ENCODE measurements at places on chromosomes 12 and 14. TPM values are rescaled to one million over a fixed set of nuclear protein-coding genes. Genes with fewer than 3 reads are reported as not detected.

TAS2R43 gene
- total RNA-seq, result 0.52 TPM

COQ5 gene
- 23.4 TPM for total RNA-seq

- H3K4me3 ChIP-seq, result no peak overlapping the region
- H3K36me3 ChIP-seq, result no peaks in the 10 kb centered on the region
- no peaks in the 10 kb centered on the region for H3K4me1 ChIP-seq
- no peak overlapping the region for H3K27ac ChIP-seq
Observed at GRCh38 chr12:42609605-42610004, 20.1 kb upstream of the PRICKLE1 start.

DNA sequence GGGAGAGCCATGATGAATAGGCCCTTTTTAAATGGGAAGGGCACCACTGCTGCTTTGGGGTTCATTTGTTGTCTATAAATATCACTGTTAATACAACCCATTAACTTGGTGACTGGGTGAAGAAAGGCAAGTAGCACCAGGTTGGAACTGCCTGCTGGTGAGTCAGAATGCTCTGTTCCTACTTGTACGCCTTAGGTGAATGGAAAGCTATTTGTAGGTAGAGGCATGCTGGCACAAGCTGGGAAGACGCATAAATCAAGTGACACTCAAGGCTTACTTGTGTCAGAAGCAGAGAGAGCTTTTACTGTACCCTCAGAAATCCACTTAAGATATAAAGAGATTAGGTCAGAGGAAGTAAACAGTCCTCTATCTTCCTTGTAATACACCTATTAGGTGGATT, 142.5 kb downstream of the TMX1 start:
- no peaks in the 10 kb centered on the region for H3K4me1 ChIP-seq
- no peaks in the 10 kb centered on the region for H3K36me3 ChIP-seq
- DNase-seq, result no peak
- H3K27me3 ChIP-seq, result no peaks in the 10 kb centered on the region
- H3K4me3 ChIP-seq, result no peak overlapping the region
- H3K27ac ChIP-seq, result no peak overlapping the region

GRCh38 chr14:75452900-75453816, 25.3 kb downstream of the JDP2 start:
- peak; percentile 75 for DNase-seq
- H3K4me3 ChIP-seq, result no peak overlapping the region
- H3K36me3 ChIP-seq, result no peaks in the 10 kb centered on the region

PRB2 gene
- not detected for total RNA-seq

GRCh38 chr12:7012024-7012607, 6.2 kb downstream of the LPCAT3 start:
- no peak overlapping the region for H3K4me3 ChIP-seq
- no peaks in the 10 kb centered on the region for H3K27me3 ChIP-seq
- H3K36me3 ChIP-seq, result peaks cover 5% of the 10 kb centered on the region
- no peak for DNase-seq
- H3K4me1 ChIP-seq, result no peaks in the 10 kb centered on the region
- no peak overlapping the region for H3K27ac ChIP-seq

AKAP5 gene
- 2.9 TPM for total RNA-seq

DNA sequence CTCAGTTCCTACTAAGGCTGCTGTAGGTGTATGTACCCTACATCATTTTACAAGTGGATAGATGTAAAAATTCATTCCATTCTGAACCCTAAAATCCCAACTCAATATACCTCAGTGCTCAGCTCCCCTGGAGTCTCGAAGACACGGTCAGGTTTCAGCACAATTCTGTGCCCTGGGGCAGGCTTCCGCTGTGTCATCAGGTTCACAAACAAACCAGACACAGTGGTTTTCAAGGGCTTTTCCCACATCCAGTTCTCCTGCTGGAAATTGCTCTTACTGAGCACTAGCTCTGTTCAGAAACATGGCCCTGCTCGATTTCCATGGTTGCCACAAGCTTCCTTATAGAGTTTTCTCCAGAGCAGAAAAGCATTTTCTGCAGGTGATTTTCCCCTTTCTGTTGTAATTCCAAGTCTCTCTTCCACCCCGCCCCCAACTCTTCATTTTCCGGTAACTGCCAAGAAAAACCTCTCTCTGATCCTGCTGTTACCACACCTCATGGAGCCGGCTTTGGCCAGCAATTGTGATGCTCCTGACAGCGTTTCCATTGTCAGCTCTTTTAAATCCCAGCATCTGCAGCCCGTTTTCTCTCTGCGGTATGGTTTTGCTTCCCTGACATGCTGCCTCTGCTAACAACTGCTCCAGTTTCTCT, 483.0 kb upstream of the CCDC196 start:
- no peaks in the 10 kb centered on the region for H3K27me3 ChIP-seq
- H3K27ac ChIP-seq, result no peak overlapping the region
- no peak for DNase-seq
- H3K4me1 ChIP-seq, result no peaks in the 10 kb centered on the region
- H3K36me3 ChIP-seq, result no peaks in the 10 kb centered on the region

DNA sequence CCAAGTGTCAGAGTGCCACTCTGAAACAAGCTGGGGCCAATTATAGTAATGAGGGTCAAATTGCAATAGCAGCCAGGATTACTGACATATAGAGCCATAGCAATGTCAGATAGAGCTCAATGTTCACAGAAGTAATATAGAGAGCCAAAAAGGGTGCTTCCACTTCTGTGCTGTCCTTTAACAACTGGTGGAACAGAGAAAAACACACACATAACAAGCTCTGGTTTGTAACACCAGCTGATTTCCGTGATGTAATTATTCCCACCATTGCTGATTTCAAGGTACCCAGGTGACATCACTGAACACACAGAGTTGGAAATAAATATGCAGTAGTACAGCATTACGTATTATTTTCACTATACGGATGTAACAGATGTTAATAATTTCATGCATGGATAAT, 3.0 kb upstream of the CLEC2B start:
- H3K27me3 ChIP-seq, result no peaks in the 10 kb centered on the region
- no peak for DNase-seq
- H3K4me1 ChIP-seq, result no peaks in the 10 kb centered on the region
- H3K4me3 ChIP-seq, result no peak overlapping the region
- H3K27ac ChIP-seq, result no peak overlapping the region

FRS2 gene
- total RNA-seq, result 60.9 TPM

- H3K27ac ChIP-seq, result no peak overlapping the region
- no peaks in the 10 kb centered on the region for H3K27me3 ChIP-seq
- H3K36me3 ChIP-seq, result peaks cover 16% of the 10 kb centered on the region
- no peak for DNase-seq
Observed at GRCh38 chr12:6664902-6665301, 2.0 kb upstream of the ING4 start.

- no peak overlapping the region for H3K27ac ChIP-seq
- DNase-seq, result no peak
- H3K4me1 ChIP-seq, result no peaks in the 10 kb centered on the region
- no peak overlapping the region for H3K4me3 ChIP-seq
- no peaks in the 10 kb centered on the region for H3K27me3 ChIP-seq
- no peaks in the 10 kb centered on the region for H3K36me3 ChIP-seq
Observed at GRCh38 chr14:47843236-47843635, 167.8 kb upstream of the MDGA2 start.

GRCh38 chr14:67815573-67816225, 691 bp downstream of the ZFYVE26 start:
- H3K4me3 ChIP-seq, result peak overlapping the region; percentile 80
- H3K4me1 ChIP-seq, result peaks cover 16% of the 10 kb centered on the region
- DNase-seq, result peak; percentile 51
- peaks cover 3% of the 10 kb centered on the region for H3K36me3 ChIP-seq
- H3K27me3 ChIP-seq, result no peaks in the 10 kb centered on the region

DNA sequence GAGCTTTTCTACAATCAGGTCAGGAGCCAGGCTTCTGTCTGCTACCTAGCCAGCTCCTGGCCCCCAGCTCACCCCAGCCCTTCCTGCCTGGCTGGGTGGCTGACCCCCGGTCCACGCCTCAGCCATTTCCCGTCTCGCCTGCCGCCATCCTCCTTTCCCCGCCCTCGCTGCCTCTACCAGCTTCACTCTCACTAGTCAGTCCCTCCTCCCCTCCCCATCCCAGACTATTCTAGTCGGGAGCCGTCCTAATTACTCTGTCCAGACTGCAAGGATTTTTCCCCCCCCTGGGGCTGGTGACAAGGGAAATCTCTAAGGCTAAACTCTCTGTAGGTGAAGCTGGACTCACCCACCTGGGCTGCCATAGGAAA, 825 bp downstream of the DHH start:
- H3K27ac ChIP-seq, result no peak overlapping the region
- H3K36me3 ChIP-seq, result peaks cover 14% of the 10 kb centered on the region
- H3K4me1 ChIP-seq, result peaks cover 32% of the 10 kb centered on the region

DNA sequence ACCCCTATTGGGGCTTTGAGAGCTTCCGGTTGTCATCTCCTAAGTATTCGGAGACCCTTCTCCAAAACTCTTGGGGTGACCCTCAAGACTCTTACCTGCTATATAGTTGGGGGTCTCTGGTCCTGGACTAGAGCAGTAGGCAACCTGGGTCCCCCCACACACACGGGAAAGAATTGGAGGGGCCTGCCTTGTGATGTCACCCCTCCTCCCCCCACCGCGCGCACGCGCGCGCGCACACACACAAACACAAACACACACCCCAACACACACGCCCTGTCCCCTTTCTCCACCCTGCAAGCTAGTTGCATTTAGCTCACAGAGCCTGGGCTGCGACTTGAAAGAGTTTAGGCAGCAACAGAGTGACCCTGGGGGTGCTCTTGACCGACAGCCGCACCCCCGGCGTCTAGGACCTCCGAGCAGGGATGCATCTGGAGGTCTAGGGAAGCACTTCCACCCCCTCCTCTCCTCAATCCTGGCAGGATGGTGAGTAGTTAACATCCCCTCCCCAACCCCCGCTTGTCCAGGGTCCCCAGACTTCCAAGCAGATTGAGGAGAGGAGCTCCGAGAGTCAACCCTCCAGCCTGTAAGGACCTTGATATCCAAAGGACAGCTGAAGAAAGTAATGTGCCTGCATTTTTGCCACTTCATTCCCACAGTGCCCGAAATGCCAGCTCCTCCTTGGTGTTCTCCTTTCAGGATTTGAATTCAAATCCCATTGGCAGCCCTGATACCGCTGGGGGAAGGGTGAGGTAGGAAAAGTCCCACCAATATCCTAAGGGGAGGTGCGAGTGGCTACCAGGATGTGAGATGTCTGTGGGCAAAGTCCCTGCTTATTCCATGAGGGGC, 1.4 kb upstream of the DNAJC14 start:
- peak overlapping the region; percentile 92 for H3K4me3 ChIP-seq
- H3K27me3 ChIP-seq, result no peaks in the 10 kb centered on the region
- H3K27ac ChIP-seq, result peak overlapping the region; percentile 84
- H3K4me1 ChIP-seq, result peaks cover 19% of the 10 kb centered on the region
- H3K36me3 ChIP-seq, result peaks cover 2% of the 10 kb centered on the region

DNA sequence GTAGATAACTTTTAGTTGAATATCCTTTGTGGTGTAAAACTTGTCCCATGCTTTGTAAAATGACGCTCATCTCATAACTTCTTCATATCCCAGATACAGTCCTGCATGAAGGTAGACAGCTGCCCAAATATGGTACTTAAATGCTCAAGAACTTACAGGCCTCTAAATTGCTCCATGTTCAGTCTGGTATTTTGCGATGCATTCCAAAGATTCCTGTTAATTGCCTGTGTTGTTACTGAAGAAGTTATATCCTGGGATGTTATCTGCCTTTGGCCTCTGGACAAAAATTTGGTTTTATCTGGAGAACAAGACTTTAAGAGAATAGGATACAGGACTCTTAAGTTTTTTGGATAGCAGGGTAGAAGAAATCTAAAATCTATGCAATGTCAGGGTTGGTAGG, 473.0 kb downstream of the PCNX1 start:
- no peaks in the 10 kb centered on the region for H3K27me3 ChIP-seq
- no peaks in the 10 kb centered on the region for H3K36me3 ChIP-seq
- H3K4me1 ChIP-seq, result peaks cover 3% of the 10 kb centered on the region
- DNase-seq, result peak; percentile 91

GRCh38 chr14:48788771-48789170, 797.4 kb downstream of the RPS29 start:
- H3K27me3 ChIP-seq, result no peaks in the 10 kb centered on the region
- no peaks in the 10 kb centered on the region for H3K4me1 ChIP-seq
- no peak overlapping the region for H3K4me3 ChIP-seq
- H3K36me3 ChIP-seq, result no peaks in the 10 kb centered on the region
- no peak overlapping the region for H3K27ac ChIP-seq

GRCh38 chr12:76450690-76451089, 102.5 kb upstream of the BBS10 start:
- H3K36me3 ChIP-seq, result no peaks in the 10 kb centered on the region
- peak; percentile 92 for DNase-seq
- H3K27ac ChIP-seq, result peak overlapping the region; percentile 58

C12orf42 gene
- total RNA-seq, result not detected

BICD1 gene
- total RNA-seq, result 28.5 TPM

- no peaks in the 10 kb centered on the region for H3K27me3 ChIP-seq
- peaks cover 38% of the 10 kb centered on the region for H3K4me1 ChIP-seq
Observed at GRCh38 chr12:108858311-108859074, 1.1 kb upstream of the SSH1 start.

- no peak for DNase-seq
- H3K4me3 ChIP-seq, result no peak overlapping the region
- H3K4me1 ChIP-seq, result no peaks in the 10 kb centered on the region
Observed at GRCh38 chr12:66813137-66813892, 134.4 kb upstream of the GRIP1 start.

DNA sequence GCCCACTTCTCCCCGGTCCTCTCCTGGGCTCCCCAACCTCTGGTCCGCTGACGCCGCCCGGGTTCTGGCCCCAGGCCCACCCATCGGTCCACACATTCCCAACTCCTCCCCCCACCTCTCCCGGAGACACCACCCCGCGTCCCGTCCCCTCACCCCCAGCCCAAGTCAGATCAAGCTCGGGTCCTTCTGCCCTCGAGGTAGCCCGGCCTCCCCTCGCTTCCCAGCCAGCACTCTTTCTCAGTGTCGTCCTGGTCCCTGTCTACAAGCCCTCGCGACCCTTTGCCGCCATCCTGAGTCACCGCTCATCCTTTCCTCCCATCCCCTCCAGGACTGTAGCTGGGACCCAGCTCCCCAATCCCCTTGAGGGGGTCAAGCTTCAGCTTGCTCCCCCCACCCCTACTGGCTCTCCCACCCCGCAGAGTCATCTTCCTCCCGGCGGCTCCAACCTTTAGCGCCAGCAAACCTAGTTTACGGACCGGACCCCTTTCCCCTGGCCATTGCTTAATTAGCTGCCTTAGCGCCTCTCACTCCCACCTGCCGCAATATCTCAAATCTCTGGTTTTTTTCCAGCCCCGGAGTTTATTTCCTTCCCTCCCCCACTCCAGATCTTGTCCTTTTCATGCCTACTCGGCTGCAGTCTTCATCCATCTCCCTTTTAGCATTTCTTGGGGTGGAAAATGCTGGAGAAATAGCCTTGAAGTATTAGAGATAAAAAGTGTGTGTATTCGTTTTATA, 1.1 kb downstream of the PPP4R4 start:
- H3K27ac ChIP-seq, result no peak overlapping the region
- H3K27me3 ChIP-seq, result peaks cover 29% of the 10 kb centered on the region
- H3K4me3 ChIP-seq, result peak overlapping the region; percentile 18
- no peak for DNase-seq
- H3K4me1 ChIP-seq, result no peaks in the 10 kb centered on the region
- no peaks in the 10 kb centered on the region for H3K36me3 ChIP-seq

DAO gene
- total RNA-seq, result not detected

KCNMB4 gene
- total RNA-seq, result 8.3 TPM

Measured in astrocyte (in vitro differentiated cells and primary cell).